CD4-positive, alpha-beta T cell treated with Interferon gamma for 1 hour (primary cell): ENCODE measurements at places on chromosomes 3 and 15.

GRCh38 chr15:84797801-84798200, 19.4 kb upstream of the ALPK3 start:
- DNase-seq, result no peak

- no peak for DNase-seq
Measured at GRCh38 chr15:62999923-63000561, 42.5 kb upstream of the TPM1 start.

DNA sequence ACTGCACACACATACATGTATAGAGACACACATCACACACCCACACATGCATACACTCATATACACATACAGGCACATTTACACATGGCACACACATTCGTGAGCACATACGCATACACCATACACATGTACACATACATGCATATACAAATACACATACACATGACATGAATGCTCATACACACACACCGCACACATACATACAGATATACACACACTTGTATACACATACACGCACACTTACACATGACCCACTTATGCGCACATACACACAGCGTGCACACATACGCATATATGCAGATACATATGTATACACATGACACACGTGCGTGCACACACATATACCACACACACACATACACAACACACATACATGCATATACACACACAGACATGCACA, 162.7 kb downstream of the LRRK1 start:
- no peak for DNase-seq

- DNase-seq, result no peak
Measured at GRCh38 chr3:130644628-130645253, 101.9 kb downstream of the PIK3R4 start.
